ENCODE measurements at places on chromosomes 4 and X.

DNA sequence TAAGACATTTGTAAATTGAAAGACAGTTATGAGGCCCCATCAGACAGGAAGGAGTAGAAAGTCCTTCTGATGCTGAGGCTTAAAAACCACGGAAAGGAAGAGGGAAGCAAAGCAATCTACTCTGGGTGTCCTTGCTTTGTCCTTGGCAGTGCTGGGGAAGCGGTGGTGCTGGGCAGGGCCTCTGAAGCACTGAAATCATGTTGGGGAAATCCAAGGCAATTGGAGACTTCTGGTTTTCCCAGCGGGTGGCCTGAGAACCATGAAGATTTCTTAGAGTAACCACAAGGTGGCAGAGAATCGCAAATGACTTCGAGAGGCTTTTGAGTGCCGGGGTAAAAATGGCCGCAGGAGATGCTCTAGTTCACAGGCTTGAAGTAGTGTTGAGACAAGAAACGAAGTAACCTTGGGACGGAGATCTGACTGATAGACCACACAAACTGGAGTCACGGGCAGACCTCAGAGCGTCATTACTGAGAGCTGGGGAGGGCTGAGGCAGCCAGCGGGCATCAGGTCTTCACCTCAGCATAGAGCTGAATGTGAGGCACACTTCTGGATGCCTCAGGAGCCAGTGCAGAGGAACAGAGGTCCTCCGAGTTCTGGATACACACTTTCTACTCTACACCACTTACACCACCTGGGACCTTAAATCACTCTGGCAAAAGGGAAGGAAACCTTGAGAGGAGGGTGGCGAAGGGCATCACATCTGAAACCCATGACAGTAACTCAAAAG lies 130.7 kb upstream of the GPRIN3 start:
- DNase-seq: no peak

GRCh38 chr4:140078366-140078765 lies 75.6 kb downstream of the MAML3 start:
- DNase-seq: no peak

DNA sequence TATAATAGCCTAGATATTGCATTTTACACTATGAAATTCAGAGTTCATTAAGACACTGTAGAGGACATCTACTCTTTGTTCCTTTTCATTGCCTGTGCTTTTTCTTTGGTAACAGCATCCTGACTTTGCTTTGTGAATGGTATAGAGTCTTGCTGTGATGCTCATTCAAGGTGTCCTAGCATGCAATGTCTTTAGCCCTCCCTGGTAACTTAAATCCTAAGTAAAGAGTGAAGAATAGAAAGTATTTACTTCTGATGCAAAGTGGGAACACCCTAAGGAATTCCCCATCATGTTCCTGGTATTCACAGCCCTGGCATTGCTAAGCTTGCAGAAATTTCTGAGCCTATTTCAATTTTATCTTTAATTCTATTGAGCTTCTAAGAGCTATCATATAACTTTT lies 400.1 kb downstream of the FAT4 start:
- no peak for DNase-seq

DNA sequence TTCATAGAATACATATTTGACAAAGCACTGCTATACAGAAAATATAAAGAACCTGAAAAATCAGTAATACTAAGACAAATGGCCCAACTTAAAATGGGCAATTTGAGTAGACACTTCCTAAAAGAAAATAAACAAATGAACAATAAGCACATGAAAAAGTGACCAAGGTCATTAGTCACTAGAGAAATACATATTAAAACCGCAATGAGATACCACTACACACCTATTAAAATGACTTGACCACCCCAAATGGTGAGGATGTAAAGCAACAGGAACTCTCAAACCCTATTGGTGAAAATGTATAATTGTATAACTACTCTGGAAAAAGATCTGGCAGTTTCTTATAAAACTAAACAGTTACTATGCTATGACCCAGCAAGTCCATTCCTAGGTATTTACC lies 34.0 kb upstream of the USP9X start:
- no peak for DNase-seq

DNA sequence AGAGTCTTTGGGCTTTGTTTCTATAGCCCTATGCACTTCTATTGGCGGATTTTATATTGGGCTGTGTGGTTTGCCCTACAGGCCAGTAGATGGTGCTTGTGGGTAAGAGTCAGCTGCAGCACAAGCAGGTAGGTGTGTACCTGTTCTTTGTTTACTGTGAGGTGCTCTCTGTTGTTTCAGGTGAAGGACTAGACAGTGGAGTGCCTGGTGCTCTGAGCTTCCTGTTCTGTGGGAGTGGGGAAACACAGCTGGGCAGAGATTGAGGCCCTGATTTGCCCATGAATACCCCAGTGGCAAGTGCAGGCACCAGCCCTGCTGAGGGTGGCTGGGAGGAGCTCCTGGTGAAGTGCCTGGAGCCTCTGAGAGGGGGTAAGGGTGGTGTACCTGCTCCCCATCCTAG lies 26.3 kb upstream of the UCP1 start:
- no peak for DNase-seq

GRCh38 chrX:48937054-48937907 lies 18.5 kb upstream of the PIM2 start:
- no peak for DNase-seq

GRCh38 chr4:16585053-16585452 lies 313.4 kb downstream of the LDB2 start:
- DNase-seq: no peak

- no peak for DNase-seq
Measured at GRCh38 chr4:145528601-145529000, 46.9 kb downstream of the SMAD1 start.

- no peak for DNase-seq
Measured at GRCh38 chrX:30910124-30910860, 21.2 kb upstream of the TAB3 start.

DNA sequence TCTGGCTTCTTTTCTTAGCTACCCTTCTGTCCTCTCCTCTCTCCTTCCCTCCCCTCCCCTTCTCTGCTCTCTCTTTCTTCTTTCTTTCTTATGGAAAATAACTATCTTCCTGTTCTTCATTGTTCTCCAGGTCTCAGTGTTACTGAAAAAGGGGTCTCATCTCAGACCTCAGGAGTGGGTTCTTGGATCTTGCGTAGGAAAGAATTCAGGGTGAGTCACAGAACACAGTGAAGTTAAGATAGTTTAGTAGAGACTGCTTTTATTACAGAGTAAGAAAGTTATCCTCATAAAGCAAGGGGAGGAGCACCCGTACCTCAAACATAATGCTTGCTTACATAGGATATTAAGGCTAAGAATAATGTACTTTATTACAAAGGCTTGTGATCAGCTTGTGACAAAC lies 31.8 kb upstream of the CWH43 start:
- no peak for DNase-seq

GRCh38 chrX:149497626-149498025 lies 7.5 kb downstream of the IDS start:
- peak; percentile 43 for DNase-seq

Measured in GM04504 (cell line).